ENCODE measurements at places on chromosomes 1 and 21.

DNA sequence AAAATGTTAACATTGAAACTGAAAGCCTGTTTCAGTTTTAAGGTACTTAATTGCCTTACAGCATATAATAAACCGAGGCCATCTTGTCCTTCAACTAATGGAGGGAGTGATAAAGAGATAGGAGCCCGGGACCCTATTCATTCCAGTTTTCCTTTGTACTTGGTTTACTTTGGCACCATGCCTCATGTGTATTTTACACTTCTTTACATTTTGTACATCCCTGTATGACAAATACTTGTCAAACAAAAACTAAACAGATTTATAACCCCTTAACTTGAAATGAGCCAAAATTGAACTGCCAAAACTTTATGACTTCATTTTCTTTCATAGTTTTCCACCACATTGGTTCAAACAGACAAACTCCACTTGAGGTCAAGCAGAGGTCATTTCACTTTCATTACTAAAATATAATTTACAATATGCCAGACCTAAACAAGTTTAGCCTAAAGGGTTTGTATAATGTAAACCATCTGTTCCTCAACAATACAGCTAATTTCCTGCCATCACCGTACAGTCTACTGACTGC is 30.9 kb upstream of the UBE2U start:
- no peak overlapping the region for H3K27ac ChIP-seq
- H3K4me3 ChIP-seq: no peak overlapping the region
- DNase-seq: no peak

GRCh38 chr1:87594736-87595383 is 266.2 kb downstream of the LMO4 start:
- no peak for DNase-seq
- H3K27ac ChIP-seq: no peak overlapping the region
- peaks cover 12% of the 10 kb centered on the region for H3K27me3 ChIP-seq
- H3K4me3 ChIP-seq: no peak overlapping the region
- H3K36me3 ChIP-seq: no peaks in the 10 kb centered on the region

DNA sequence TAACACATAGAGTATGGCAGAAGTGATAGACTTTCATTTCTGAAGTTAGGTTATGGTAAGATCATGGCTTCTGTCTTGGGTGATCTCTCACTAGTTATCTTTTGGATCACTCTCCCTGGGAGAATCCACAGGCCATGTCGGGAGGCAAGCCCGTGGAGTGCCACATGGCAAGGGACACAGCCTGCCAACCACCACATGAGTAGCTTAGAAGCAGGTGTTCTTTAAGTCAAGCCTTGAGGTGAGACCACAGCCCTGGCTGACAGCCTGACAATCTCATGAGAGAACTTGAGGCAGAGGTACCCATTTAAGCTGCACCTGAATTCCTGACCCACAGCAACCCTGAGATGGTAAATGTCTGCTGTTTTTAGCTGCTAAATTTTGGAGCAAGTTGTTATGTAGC is 130.4 kb downstream of the KCNN3 start:
- H3K27me3 ChIP-seq: peaks cover 6% of the 10 kb centered on the region
- no peak overlapping the region for H3K27ac ChIP-seq
- no peak for DNase-seq
- peaks cover 2% of the 10 kb centered on the region for H3K36me3 ChIP-seq
- peaks cover 73% of the 10 kb centered on the region for H3K4me1 ChIP-seq
- no peak overlapping the region for H3K4me3 ChIP-seq

- no peak for DNase-seq
- H3K4me3 ChIP-seq: peak overlapping the region; percentile 61
- peaks cover 35% of the 10 kb centered on the region for H3K4me1 ChIP-seq
- no peaks in the 10 kb centered on the region for H3K36me3 ChIP-seq
Observed at GRCh38 chr1:149936992-149937705, 470 bp upstream of the MTMR11 start.

DNA sequence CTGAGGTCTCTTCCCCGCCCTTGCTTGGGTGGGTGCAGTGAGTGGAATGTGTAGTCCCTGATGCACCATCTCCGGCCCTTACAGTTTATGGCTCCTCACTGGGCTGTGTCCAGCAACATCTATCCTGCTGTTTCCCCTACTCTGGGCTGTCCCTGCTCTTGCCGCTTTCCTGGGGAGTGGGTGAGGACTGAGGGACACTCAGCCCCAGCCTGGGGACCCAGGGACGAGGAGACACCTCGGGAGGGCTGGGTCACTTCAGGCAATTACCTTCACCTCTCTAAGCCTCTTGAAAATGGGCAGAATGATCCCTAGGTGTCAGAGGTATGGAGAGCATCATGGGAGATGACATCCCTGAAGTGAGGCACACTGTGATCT is 13.6 kb upstream of the LRP8 start:
- H3K27me3 ChIP-seq: no peaks in the 10 kb centered on the region
- H3K36me3 ChIP-seq: peaks cover 6% of the 10 kb centered on the region
- no peak overlapping the region for H3K27ac ChIP-seq
- no peak overlapping the region for H3K4me3 ChIP-seq
- H3K4me1 ChIP-seq: peaks cover 8% of the 10 kb centered on the region

- H3K4me3 ChIP-seq: no peak overlapping the region
- no peaks in the 10 kb centered on the region for H3K27me3 ChIP-seq
Observed at GRCh38 chr21:34810786-34811185, 142.0 kb downstream of the CLIC6 start.

DNA sequence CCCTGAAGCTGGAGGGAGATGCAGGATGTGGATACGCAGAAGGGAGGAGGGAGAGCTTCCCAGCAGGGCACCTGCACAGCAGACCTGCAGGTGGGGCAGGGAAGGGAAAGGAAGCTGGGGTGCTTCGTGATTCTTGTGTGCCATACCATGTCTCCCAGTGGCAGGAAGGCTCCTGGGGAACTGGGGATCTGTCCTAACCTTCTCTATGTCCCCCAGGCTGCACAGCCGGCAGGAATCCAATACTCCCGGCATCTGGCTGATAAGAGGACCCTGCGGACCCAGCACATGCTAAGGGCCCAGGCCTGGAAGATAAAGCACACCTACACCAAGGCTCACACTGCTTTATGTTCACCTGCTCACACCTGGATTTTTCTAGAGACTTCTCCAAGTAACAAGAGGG is 79.4 kb downstream of the ITPKB start:
- peak overlapping the region; percentile 98 for H3K27ac ChIP-seq
- no peak for DNase-seq
- H3K4me1 ChIP-seq: no peaks in the 10 kb centered on the region
- no peak overlapping the region for H3K4me3 ChIP-seq

DNA sequence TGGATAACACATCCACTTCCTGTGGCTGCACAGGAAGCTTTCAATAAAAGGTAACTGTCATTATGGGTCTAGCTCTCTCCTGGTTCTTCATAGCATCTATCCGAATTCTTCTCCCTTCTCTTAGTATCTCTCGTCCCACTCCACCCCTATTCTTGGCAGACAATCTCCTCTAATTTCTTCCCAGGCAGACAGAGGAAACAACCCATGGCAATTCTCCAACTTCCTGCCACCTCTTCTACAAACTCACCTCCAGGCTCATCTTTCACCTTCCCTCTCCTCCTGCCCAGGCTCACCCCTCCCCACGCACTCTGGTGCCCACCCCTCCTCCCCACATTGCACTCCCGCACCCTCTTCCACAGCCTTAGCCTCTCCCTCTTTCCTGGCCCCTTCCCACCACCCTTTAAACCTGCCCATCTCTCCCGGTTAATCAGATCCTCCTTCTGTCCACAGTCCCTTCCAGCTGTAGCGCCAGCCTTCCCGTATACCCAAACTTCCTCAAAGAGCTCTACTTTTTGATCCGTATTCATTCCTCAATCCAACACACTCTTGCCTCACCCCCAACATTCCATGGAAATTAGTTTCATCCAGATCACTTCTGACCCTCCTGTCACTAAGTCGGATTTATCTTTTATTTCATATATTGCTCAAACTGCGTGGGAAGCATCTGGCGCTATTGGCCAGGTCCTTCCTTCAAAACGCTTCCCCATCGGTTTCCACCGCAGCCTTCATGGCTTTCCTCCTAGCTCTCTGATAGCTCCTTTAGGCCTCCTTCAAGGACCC is 25.9 kb downstream of the SHISA4 start:
- no peaks in the 10 kb centered on the region for H3K4me1 ChIP-seq
- H3K4me3 ChIP-seq: no peak overlapping the region
- peaks cover 20% of the 10 kb centered on the region for H3K27me3 ChIP-seq
- no peak overlapping the region for H3K27ac ChIP-seq
- no peak for DNase-seq
- no peaks in the 10 kb centered on the region for H3K36me3 ChIP-seq

DNA sequence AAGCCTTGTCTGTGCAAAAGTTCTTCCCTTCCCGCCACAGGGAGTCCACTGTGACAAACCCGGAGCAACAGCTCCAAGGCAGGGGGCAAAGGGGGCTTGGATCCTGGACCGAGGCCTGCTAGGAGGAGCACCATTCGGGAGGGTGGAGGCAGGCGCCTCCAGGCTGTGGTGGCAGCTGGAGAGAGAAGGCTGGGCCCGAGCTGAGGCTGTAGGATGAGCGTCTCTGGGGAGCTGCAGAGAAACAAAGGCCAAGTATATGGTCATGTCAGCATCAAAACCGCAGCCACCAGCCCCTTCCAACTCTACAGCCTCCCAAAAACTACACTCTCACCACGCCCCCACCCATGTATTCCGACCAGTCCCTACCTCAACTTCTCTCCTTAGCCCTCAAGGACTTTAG is 579 bp downstream of the SH3BP5L start:
- H3K4me1 ChIP-seq: peaks cover 69% of the 10 kb centered on the region
- peaks cover 7% of the 10 kb centered on the region for H3K36me3 ChIP-seq
- H3K27ac ChIP-seq: peak overlapping the region; percentile 97
- H3K4me3 ChIP-seq: peak overlapping the region; percentile 99

DNA sequence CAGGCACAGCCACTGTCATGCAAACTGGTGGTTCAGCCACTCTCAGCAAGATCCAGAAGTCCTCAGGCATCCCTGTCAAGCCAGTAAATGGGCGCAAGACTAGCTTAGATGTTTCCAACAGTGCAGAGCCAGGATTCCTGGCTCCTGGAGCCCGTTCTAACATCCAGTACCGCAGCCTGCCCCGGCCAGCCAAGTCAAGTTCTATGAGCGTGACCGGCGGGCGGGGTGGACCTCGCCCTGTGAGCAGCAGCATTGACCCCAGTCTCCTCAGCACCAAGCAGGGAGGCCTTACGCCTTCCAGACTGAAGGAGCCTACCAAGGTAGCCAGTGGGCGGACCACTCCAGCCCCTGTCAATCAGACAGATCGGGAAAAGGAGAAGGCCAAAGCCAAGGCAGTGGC is 46.6 kb upstream of the IPO9 start:
- H3K36me3 ChIP-seq: no peaks in the 10 kb centered on the region
- no peak overlapping the region for H3K27ac ChIP-seq
- H3K4me1 ChIP-seq: no peaks in the 10 kb centered on the region
- no peaks in the 10 kb centered on the region for H3K27me3 ChIP-seq
- H3K4me3 ChIP-seq: no peak overlapping the region

GRCh38 chr1:21262293-21263051 is 27.8 kb downstream of the ECE1 start:
- peak overlapping the region; percentile 88 for H3K27ac ChIP-seq
- peaks cover 60% of the 10 kb centered on the region for H3K4me1 ChIP-seq
- DNase-seq: no peak
- H3K27me3 ChIP-seq: no peaks in the 10 kb centered on the region

- H3K27me3 ChIP-seq: no peaks in the 10 kb centered on the region
- no peak overlapping the region for H3K27ac ChIP-seq
- DNase-seq: peak; percentile 64
- H3K4me3 ChIP-seq: no peak overlapping the region
- no peaks in the 10 kb centered on the region for H3K36me3 ChIP-seq
Observed at GRCh38 chr1:41416552-41417334, 55.5 kb downstream of the FOXO6 start.

- H3K4me3 ChIP-seq: peak overlapping the region; percentile 96
- peak; percentile 75 for DNase-seq
- peaks cover 34% of the 10 kb centered on the region for H3K4me1 ChIP-seq
- H3K27me3 ChIP-seq: no peaks in the 10 kb centered on the region
- H3K27ac ChIP-seq: peak overlapping the region; percentile 68
Observed at GRCh38 chr1:27365372-27366112, 1.2 kb downstream of the MAP3K6 start.

DNA sequence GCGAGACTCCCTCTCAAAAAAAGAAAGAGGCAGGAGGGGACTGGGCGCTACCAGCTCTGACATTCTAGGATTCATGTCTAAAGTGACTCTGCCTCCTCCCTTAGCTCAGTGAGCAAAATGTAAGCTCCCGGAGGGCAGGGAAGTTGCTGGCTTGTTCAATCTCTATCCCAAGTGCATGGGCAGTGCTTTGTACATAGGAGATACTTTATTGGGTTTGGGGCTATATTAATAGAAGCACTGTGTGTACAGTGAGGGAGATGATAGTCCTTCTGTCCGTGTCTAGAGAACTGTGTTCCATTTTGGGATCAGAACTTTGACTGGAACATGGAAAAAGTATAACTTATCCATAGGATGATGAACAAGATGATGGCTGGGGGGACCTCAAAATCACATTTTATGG is 16.7 kb upstream of the LUZP1 start:
- H3K4me3 ChIP-seq: no peak overlapping the region
- H3K4me1 ChIP-seq: peaks cover 11% of the 10 kb centered on the region
- H3K36me3 ChIP-seq: no peaks in the 10 kb centered on the region
- no peak overlapping the region for H3K27ac ChIP-seq
- no peak for DNase-seq

GRCh38 chr1:53804791-53805505 is 33.1 kb downstream of the NDC1 start:
- no peak overlapping the region for H3K27ac ChIP-seq
- H3K27me3 ChIP-seq: no peaks in the 10 kb centered on the region
- no peak overlapping the region for H3K4me3 ChIP-seq
- DNase-seq: no peak
- H3K36me3 ChIP-seq: peaks cover 1% of the 10 kb centered on the region

DNA sequence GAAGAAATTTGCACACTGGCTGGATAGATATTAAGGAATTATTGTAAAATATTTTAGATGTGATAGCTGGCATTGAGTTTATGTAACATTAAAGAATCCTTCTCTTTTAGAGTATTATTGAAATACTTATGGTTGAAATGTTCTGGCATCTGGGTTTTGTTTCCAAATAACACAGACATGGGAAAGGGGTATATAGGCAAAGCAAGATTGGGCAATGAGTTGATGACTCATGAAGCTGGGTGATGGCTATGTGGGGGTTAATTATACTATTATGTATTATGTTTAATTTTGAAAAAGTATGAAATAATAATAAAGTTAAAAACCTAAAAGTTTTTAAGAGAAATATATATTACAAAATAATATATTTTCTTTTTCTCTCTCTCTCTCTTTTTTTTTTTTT is 12.5 kb upstream of the PTPN14 start:
- H3K4me3 ChIP-seq: no peak overlapping the region
- H3K27ac ChIP-seq: no peak overlapping the region
- H3K36me3 ChIP-seq: no peaks in the 10 kb centered on the region
- DNase-seq: no peak

DNA sequence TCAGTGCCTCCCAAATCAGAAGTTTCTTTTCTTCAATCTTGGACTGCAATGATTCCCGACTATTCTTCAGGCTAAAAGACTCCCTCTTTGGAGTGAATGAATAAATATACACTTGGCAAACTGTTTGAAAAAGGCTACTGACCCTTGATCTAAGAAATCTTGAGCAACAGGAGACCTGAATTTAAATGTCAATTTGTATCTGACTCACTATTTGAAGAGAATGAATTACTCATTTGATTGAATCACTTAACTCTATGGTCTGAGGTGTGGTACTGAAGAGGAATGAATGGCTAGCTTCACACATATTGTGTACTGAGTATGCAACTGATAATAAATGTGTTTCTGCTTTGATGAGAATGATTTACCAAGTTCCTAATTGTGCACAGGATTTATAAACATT is 4.6 kb upstream of the SMG7 start:
- no peak overlapping the region for H3K4me3 ChIP-seq
- no peaks in the 10 kb centered on the region for H3K36me3 ChIP-seq
- DNase-seq: no peak
- H3K4me1 ChIP-seq: peaks cover 23% of the 10 kb centered on the region
- H3K27ac ChIP-seq: no peak overlapping the region
- no peaks in the 10 kb centered on the region for H3K27me3 ChIP-seq

Data from activated T-cell treated with anti-CD3 and anti-CD28 coated beads, Interleukin-2, amount 50 U/mL, for 72 hours (primary cell).